ENCODE measurements at places on chromosomes 7 and 10.

GRCh38 chr7:37277513-37277912, 171.2 kb downstream of the ELMO1 start:
- DNase-seq = no peak

DNA sequence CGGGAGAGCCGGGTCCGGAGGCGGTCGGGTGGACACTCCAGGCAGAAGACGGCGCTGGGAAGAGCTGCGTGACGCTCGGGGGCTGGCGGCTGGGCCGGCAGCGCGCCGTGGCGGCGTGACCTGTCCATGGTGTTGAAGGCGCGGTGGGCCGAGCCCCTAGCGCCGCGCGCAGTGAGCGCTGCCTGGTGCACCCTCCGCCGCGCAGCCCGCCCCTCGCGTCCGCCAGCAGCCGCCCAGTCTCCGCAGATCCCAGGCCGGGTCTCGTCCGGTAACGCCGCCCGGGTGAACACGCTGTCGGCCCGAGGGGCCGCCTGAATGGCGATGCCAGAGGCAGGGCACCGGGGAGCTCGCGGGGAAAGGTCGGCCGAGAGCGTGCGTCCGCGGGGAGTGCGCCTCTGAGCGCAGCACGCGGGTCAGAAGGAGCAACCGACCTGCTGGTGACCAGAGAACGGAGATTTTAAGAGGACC, 657 bp upstream of the TMEM178B start:
- no peak for DNase-seq

DNA sequence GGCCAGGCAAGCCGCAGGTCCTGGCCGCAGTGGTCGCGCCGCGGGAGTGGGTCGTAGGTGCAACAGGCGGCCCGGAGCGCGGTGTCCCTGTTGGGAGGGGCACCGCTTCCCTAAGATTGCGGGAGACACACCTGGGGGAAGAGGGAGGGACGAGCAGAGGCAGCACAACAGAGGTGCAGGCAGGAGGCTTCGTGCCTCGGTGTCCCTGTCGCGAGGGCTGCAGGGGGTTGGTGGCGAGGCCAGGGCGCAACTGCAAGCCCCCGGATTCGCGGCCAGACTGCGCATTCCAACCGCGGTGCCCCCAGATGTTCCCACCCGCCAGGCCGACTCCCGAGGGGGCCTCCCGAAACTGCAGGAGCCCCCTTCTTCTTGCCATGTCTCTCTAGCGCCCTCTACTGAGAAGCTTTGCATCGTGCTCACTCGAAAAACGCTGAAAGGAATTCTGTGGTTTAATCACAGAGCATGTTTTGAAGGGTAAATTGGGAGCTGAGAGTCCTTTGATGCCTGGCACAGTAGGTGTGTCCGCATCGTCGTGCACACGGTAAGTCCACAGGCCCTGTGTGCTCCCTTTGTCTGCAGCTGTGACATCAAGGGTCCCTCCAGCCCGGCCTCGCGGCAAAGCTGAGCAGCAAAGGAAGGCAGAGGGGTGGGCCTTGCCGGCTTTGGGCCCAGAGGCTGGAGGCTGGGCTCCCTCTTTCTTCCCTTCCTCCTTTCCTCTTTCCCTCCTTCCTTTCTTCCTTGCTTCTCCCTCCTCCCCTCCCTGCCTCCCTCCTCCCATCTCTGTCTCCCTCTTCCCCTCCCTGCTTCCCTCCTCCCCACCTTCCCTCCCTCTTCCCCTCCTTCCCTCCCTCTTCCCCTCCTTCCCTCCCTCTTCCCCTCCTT, 6.2 kb upstream of the MBL2 start:
- DNase-seq = no peak

DNA sequence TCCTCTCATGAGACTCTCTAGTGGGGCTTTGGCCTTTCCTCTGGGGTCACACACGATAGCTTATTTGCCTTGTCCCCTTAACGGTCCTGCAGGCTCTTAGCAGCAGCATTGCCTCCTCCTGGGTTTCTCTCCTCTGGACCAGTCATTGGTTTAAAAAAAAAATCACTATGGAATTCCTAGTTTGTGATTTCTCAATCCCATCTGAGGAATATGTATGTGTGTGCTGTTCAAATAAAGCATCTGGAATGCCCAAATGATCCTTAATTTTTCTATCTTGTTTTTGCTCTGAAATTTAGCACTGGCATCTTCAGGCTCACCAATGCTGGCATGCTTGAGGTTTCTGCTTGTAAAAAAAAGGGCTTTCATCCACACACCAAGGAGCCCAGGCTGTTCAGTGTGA, 30.5 kb downstream of the ACTA2 start:
- DNase-seq = no peak

GRCh38 chr7:20959281-20959680, 172.6 kb upstream of the SP8 start:
- DNase-seq = no peak

DNA sequence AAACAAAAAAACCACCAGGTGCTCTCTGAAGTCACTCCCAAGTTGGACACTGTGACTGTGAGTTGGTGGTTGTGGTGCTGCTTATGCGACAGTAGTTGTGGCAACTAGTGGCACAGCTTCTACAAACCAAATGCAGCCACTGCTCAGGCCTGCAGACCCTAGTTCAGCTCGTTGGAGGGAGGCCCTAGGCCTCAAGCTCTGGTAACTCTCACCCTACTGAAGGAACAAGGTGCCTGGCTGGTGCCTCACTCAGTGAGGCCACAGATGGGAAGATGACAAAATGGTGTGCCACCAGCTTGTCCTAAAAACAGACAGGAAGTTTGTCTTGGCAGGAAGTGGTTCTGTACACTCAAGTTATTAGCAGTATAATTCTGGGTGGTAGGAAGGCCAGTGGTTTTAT, 45.3 kb upstream of the RAPGEF5 start:
- no peak for DNase-seq

DNA sequence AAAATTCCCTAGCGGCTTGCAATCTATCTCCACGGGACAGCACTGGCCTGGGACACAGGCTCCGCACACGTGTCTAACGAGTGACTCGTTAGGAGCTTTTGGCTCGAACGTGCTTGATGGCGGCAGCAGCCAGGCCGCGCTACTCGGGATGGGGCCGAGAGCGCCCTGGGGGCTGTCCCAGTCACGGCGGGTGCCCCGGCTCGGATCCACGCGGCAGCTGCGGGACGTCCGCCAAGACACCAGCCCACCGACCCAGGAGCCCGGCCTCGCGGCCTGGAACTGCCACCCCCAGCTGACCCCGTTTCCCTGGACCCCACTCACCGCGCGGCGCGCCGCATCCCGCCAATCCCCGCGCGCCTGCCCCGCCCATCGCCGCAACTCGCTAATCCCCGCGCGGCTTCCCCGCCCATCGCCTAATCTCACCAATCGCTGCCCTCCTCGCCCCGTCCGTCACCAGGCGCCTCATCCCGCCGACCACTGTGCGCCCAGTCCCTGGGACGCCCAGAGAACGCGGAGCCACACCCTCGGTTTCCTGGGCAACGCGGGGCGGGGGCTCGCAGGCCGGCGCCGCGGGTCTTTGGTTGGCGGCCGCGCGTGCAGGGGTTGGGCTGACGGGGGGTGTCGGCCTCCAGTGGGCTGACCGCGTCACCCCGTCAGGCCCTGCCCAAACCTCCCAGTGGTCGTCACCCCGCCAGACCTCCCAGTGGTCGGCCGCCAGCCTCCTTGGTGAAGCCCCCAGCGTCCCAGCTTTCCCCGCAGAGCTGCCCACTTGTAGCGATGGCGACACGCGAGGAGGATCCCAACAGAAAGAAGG, at the start of gene POLD2:
POLD2 (minus strand) TSS at position 359 of the 814 bp plus-strand sequence. CDS start 1,495 bp downstream, outside the sequence.
- peak; percentile 88 for DNase-seq

DNA sequence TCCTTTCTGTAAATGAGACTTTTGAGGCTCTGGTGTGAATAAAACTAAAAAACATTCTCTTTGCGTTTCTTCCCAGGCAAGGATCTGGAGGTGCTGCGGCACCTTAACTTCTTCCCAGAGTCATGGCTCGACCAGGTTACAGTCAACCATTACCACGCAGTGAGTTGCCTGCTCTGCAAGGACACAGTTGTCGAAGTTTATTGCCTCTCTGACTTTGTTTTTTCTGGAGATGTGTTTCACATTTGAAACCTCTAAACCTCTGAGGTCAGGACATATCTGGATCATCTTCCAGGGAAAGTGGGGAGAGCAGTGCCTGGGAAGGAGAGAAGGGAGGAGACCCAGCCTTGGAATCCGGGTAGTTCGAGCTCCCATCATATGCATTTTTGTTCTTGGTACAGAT, 43.4 kb upstream of the PLEKHA1 start:
- no peak for DNase-seq

DNA sequence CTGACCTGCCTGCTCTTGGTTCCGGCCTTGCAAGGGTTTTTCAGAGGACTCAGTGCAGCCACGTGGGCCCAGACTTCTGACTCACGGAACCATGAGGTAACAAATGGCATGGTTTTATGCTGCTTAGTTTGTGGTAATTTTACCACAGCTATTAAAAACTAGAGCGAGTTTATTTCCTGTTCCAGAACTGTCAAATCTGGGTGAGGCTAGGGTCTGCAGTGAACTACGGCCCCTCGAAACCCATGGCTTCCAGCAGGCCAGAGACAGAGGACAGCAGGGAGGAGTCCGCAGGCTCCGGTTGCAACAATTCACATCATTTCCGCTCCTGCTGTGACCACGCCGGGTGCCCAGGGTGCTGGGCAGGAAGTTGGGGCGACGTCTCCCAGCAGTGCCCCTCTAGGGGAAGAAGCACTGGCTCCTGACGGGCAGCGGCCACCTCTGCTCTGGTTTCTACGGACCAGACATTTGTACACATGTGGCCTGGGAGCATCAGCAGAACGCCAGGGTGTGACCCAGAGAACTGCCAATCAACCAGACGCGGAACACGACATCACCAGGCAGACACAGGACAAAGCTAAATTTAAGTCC, 74.8 kb downstream of the ADARB2 start:
- DNase-seq = no peak

DNA sequence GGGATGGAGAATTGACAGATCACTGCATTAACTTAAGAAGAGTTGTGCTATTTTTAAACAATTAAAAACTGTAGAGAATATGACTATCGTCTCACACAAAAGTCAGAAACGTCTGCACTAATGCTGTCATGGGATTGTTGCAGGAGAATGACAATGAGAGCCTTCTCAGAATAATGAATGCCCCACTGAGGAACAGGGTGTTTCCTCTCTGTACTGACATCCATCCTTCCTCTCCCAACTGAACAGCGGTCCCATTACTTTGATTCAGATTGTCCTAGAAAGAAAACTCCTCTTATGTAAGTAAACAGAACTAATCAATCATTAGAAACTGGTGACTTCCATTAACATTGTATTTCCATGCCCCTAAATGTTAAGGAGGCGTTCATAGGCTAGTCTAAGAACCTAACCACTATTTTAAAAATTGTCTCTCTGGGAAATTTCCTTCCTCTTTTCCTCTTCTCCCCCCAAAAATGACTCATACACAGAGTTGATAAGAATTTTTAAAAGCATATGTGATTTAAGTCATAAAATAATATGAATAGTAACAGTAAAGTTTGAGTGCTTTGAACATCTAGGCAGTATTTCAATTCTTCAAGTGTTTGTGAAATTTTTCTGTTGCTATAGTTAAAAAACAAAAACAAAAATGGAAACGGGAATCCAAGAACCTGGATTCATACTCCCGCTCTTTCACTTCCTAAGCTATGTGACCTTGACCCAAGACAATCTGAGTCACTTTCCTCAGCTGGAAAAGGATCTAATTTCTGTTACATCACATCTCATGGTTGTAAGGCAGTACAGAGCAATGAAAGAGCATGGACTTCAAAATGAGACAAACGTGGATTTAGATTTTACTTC, 12.7 kb upstream of the MACC1 start:
- peak; percentile 43 for DNase-seq

- DNase-seq = no peak
These were observed 29.7 kb downstream of the TRIM8 start for GRCh38 chr10:102673819-102674511.

- DNase-seq = no peak
These were observed 53.8 kb downstream of the PARP12 start for GRCh38 chr7:140008755-140009610.

GRCh38 chr10:29535012-29535777, 99.6 kb downstream of the SVIL start:
- peak; percentile 28 for DNase-seq

DNA sequence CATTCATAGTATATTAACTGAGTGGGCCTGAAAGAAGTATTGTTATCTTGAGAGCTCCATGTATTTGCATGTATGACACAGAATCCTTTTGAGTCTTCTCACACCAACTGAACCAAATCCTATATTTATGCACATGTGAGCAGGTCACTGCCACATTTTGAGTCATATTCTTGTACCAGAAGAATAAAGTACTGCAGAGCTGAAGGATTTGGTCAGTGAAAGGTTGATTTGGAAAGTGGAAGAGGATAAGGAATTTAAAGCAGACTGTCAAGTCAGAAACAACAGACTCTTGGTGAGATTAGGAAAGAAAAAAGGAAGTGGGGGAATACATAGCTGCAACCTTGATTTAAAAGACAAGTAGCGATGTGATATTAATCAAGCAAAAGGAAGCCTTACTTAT, 121.8 kb downstream of the ARID5B start:
- no peak for DNase-seq

- no peak for DNase-seq
These were observed 46.3 kb downstream of the SPAG6 start for GRCh38 chr10:22391600-22391999.

- DNase-seq = peak; percentile 18
These were observed 85.9 kb upstream of the PLXDC2 start for GRCh38 chr10:19730167-19730906.

- DNase-seq = no peak
These were observed 92.4 kb downstream of the HYCC1 start for GRCh38 chr7:22921386-22922086.

GRCh38 chr10:76306856-76307255, 875.4 kb downstream of the LRMDA start:
- peak; percentile 70 for DNase-seq

DNA sequence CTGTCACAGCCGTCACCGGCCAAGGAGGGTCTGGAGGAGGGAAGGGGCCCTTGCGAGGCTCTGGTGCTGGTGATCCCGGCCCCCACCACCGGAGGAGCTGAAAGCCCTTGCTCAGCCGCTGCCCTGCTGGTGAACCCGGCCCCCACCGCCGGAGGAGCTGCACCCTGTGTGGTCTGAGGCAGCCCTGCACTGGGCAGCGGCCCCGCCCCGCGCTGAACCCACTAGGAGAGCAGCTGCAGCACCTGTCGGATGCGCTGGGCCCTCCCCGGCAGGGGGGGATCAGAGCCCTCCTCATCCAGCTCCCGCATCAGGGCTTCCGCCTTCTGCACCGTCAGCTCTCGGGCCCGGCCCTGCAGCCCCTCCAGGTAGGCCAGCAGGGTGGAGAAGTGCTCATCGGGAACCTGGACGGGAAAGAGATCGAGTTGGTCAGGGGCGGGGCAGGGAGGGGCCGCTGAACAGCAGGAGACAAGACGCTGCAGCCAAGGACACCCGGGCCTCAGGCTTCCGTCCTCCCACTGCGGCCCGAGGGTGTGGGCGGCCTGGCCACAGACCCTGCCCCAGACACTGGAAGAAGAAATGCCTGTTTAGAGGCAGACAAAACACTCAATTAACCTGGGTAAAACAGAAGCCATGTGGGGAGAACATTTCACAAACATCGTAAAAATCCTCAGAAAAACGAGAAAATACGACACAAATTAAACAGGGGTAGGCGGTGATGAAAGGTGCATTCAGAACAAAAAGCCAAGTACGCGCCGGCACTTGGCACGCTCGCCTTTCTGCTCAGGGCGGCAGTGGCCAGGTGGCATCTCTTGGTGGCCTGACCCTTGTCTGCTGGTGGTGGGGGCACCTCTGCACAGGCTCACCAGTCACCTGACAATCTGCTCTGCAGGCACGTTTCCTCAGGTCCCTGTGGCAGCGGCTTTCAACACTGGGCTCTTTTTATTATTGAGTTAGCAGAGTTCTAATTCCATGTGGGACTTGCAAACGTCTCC, 14.7 kb downstream of the CYP2W1 start:
- DNase-seq = no peak

Measured in fibroblast of skin of left biceps (primary cell).